ENCODE measurements at places on chromosomes 4 and X.

GRCh38 chr4:52780206-52780605 is 29.0 kb upstream of the ERVMER34-1 start:
- no peak for DNase-seq

- DNase-seq: no peak
Observed at GRCh38 chr4:74361671-74362070, 3.3 kb upstream of the EREG start.

DNA sequence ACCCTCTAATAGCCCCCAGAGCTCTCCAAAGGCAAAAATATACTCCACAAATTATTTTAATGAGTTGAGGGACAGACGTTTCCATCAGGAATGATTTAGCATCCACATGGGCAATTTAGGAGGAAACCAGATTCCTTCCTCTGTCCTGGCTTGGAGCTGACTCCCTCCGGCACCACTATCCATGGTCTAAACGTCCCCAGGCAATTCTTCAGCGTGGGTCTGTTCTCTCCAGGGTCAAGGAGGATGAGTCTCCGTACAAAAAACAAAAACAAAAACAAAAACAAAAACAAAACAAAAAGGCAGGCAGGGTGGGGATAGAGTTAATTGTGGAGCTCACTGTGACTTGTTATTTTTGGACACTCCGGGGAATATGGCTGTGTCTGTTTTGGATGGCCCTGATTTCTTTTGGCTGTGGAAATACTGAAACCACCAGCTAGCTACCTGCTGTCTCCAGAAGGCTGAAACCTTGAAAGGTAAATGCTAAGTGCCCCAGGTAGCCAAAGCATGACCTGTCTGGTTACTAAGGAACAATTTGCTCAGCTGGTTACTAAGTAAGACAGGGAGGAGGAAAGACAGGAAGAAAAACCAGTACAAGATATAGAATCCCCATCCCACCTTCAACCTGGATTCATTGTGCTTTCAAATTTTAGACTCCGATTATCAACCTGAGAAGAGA is 419.1 kb upstream of the LCORL start:
- no peak for DNase-seq

DNA sequence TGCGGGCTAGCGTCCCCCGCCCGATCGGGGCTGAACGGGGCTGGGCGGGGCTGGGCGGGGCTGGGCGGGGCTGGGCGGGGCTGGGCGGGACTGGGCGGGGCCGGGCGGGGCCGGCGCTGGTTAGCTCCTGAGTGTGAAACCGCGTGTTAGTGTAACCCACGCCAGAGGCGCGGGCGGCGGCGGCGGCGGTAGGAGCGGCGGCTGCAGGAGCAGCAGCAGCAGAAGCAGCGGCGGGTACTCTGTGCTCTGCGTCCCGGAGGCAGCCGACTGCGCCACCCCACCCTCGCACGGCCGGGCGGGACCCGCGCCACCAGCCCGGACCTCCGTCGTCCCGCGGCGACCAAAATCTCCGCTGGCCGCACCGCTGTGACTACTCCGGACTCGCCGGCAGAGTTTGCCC is 128.1 kb downstream of the LAS1L start:
- DNase-seq: peak; percentile 52

- DNase-seq: no peak
Observed at GRCh38 chr4:146401274-146401673, 120.5 kb downstream of the SLC10A7 start.

- DNase-seq: no peak
Observed at GRCh38 chr4:99722006-99722405, 64.4 kb upstream of the C4orf54 start.

GRCh38 chr4:152308951-152309350 is 226.9 kb downstream of the FBXW7 start:
- DNase-seq: no peak

GRCh38 chr4:40254608-40255392 is 58.0 kb downstream of the RHOH start:
- DNase-seq: peak; percentile 65

DNA sequence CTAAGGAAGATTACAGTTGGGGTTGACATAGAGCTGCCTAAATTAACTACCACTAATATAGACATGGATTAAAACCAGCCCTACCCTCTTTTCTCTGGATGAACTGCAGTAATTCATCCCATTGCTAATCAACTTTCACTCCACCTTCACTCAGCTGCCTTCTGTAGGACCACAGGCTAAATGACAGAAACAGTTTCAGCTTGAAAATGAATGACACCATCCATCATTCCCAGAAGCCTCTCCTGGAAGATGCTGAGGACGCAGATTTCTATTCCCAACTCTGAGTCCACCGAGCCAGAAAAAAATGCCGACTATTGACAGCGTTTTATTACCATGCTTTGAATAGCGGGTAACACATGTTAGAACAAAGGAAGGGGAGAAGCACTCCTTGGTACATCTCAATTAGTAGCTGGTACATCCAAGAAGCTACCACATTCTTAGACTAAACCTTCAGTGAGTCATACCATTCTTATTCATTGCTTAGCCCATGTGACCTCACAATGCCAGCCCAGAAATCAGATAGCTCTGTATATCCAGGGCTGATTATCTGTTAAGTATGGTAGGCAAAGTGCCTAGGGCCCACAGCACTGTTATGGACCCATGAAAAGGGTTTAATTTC is 25.3 kb downstream of the DCX start:
- DNase-seq: no peak

DNA sequence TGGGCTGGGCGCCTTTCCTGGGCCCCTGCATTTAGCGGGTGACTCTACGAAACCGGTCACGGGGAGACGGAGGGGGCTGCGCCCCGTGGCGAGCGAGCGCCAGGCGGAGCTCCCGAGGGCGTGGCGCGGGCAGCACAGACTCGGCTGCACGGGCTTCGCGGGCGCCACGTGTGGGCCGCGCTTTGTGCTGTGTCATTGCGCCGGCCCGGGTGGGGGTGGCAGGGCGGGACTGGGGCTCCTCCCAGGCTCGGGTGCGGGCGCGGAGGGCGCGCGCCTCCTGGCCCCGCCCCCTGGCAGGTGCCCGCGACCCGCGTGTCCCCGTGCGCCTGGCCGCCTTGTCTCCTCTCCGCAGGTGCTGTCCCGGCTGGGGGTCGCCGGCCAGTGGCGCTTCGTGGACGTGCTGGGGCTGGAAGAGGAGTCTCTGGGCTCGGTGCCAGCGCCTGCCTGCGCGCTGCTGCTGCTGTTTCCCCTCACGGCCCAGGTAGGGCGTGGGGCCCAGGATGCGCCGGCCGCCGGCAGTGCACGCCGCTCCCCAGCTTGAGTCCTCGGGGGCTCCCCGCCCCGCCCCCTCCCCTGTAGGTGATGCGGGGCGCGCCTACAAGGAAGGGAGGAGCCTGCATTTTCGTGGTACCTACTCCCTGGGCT is 651 bp downstream of the UCHL1 start:
- DNase-seq: peak; percentile 35

DNA sequence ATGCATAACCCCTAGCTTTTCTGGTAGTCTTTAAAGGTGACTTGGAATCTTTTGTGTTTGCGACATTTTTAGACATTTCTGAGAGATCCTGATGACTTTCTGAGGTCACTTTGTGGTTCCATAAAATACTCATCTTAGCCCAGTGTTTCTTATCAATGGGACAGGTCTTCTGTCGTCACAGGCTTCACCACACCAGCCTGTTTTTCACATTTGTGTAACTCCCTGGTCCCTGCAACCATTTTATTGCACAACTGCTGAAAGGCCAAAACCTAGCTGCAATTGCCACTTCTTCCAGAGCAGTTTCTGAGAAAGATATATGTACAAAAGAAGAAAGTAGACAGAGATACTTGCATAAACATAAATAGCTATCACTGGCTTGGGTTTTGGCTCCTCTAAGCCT is 120.9 kb downstream of the IL15 start:
- DNase-seq: no peak

GRCh38 chrX:23390979-23391378 is 56.3 kb downstream of the PTCHD1 start:
- no peak for DNase-seq
